ENCODE measurements at places on chromosomes 1 and 21.

GRCh38 chr1:78275906-78276685 is 214.7 kb upstream of the PTGFR start:
- DNase-seq: no peak

DNA sequence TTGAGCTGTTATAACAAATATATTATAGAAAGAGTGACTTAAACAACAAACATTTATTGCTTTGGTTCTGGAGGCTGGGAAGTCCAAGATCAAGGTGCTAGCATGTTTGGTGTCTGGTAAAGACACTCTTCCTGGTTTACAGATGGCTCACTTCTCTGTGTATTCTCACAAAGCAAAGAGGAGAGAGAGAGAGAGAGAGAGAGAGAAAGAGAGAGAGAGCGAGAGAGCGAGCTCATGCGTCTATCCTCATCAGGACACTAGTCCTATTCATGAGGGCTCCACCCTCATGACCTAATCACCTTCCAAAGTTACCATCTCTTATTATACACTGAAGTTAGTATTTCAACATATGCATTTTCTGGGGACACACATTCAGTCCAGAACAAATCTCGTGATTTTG is 32.7 kb upstream of the PCP4 start:
- DNase-seq: no peak

DNA sequence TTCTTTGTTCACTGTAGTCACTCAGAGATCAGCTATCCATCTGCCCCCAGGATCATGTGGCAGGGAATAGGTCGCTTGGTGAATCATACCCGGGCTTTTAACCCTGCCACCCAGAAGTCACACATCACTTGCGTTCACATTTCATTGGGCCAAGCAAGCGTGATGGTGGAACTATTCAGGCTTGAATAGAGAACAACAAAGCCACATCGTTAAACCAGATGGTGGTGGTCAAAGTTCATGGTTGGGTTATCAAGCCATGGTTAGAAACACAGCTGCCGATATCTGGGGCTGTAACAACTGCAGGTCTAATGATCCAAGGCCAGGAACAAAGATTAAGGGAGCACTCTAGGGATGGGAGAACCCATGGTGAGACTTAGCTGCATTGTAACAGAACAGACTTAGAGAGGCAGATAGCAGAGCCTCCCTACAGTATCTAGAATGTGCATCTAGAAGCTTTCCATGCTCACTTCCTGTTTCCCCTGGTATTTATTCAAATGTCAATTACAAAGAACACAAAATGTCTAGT is 40.0 kb upstream of the PTPRC start:
- no peak for DNase-seq

DNA sequence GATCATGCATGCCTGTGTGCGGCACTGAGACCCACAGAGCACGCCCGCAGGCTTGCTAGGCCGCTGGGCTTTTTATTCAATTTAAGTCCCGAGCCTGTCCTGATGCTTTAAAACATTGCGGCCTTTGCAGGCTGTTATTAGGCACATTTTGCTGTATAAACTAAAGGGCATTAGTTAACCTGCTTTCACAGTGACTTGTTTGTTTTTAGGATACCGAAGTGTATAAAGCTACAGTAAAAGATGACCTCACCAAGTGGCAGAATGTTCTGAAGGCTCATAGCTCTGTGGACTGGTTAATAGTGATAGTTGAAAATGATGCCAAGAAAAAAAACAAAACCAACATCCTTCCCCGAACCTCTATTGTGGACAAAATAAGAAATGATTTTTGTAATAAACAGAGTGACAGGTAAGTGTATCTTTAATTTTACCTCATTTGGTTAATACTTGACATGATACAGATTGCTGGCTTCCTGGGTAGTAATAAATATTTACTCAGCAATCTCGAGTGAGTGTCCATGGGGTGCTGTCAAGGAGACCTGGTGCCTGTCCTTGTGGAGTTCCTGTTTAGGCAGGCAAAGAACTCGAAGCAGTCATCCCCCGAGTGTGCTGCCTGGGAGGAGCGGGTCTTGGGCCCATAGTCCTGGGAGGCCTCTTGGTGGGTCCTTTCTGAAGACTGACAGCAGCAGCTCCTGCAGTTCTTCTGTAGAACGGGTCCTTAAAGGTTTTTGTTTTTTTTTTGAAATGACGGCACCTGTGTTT is 40.1 kb downstream of the TRAPPC10 start:
- DNase-seq: no peak

DNA sequence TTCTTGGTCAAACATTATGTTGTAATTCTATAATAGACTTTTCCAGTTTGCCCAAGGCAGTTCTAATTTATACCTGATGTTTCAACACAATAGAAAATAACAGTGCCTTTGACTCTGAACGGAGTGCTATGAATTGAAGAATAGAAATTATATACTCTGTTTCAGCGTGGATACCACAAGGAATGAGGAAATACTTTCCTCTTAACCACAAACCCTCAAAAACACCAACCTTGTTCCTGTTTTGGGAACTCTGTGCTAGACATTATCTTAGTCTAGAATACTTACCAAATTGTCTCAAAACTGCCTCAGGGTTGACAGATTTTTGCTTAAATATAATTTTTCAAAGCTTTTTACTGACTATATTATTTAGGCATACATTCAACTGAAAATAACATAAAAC is 1629.3 kb downstream of the MRPL39 start:
- DNase-seq: no peak

- DNase-seq: no peak
These were observed 136.4 kb downstream of the SETD4 start for GRCh38 chr21:35923971-35924370.

- DNase-seq: no peak
These were observed 1.3 kb downstream of the PKP1 start for GRCh38 chr1:201284636-201285035.

GRCh38 chr21:28928578-28929420 is 63.9 kb downstream of the LTN1 start:
- DNase-seq: no peak

- no peak for DNase-seq
These were observed 10.4 kb upstream of the GALE start for GRCh38 chr1:23810818-23811540.

DNA sequence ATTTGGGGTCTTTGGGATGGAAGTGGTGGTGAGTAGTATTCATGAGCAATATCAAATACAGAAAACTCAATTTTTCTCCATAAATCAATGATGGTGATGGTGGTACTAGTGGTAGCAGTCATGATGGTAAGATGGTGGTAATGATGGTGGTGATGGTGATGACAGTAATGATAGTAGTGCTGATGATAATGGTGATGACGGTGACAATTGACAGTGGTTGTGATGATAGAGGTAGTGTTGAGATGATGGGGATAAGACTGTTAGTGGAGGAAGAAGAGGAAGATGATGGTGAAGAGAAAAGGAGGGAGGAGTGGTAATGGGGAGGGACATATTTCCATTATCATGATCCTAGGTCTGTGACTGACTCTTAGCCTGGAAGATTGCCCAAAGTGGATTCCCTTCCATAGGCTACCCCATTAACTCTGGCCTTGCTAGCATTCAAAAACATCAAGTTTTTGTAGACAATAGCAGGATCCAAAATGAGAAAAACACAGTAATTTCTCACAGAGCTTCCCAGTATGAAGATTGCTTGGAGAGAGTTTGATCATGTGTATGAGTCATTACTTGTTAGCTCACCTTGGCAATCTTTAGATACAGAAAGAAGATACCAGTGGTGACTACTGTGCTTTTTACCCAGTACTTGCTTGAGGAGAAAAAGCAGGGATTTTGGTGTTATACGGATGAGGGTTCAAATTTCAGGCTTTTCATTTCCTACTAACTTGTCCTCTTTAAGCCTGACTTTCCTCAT is 93.9 kb downstream of the ATP1A1 start:
- no peak for DNase-seq

- no peak for DNase-seq
These were observed 16.8 kb upstream of the NID1 start for GRCh38 chr1:236081546-236082227.

DNA sequence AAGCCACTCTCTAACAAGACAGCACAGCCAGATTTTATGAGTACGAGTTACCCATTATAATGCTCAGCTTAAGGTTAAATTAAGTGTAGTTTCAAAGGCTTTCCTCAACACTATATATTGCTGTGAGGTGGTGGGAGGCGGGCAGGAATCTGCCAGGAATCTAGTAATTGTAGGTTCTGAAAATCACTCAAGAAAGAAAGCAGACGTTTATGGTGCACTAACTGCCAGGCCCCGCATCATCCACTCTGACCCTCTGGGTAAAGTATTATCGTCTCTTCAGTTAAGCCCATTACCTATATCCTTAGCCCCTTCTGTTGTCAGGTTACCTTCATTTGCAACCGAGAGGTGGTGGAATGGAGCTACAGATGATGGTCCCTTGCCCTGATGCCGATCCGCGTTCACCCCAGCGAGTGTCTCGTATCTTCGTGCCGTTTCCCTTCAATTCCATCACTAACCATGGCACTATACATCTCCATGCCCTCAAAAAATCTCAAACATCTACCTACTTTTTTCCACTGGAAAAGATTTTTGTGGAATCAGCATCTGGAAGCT is 12.4 kb downstream of the HMGN1 start:
- no peak for DNase-seq

GRCh38 chr1:116911188-116911553 is 1.5 kb downstream of the PTGFRN start:
- DNase-seq: no peak

DNA sequence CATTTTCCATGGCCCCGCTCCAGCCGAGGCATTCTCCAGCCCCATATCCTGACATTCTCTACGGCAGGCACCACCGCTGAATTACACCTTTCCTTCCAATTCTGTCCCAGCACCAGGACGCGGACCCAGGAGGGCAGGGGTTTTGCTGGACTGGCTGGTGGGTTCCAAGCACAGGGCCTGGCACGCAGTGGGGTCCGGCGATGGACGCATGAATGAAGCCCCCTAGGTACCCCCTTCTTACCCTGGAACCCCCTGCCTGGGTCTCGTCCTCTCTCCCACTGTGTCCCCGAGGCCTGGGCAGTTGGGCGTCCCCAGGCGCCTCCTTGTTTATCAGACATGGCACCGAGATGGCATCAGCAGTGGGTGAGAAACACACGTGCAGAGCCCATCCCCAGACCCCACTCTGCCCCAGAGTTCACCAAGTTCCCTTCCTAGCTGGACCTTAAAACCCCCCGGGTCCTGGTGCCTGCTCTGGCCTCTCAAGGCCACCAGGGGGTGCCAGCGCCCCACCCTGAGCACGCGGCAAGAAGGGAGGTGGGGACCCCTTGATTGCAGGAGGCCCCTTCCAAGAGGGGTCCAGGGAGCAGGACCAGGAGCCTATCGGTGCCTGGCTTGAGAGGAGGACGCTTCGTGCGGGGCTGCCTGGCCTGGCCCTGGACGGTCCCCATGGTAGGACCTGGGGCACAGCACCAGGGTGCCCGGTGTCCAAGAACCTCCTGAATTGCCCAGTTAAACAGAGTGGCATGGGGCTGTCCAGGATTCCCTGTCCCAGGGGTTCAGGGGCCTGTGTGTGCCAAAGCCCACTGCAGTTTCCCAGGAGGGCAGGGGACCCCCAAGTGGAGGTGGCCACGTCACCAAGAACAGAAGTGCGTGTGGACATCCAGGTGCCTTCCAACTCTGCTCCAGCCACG is 46.1 kb downstream of the MEGF6 start:
- no peak for DNase-seq

DNA sequence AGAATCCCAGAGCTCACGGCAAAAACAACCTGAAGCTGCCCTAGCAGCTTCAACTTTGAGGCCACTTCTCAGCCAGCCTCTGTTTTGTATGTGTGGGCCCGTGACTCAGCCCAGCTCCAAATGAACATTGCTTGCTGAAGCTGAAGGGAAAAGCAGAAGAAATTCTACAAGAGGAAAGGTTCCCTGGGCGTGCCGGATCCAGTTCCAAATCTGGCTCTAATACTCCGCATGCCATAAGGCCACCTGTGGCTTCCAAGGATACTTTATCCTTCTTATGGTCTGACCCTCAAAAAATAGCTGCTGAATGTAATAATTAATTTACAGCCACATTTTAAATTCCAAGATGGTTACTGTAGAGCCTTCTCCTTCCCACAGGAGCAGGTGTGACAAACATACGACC is 24.3 kb downstream of the TSPAN2 start:
- no peak for DNase-seq

- DNase-seq: no peak
These were observed 85.9 kb downstream of the ZNF281 start for GRCh38 chr1:200323856-200324400.

DNA sequence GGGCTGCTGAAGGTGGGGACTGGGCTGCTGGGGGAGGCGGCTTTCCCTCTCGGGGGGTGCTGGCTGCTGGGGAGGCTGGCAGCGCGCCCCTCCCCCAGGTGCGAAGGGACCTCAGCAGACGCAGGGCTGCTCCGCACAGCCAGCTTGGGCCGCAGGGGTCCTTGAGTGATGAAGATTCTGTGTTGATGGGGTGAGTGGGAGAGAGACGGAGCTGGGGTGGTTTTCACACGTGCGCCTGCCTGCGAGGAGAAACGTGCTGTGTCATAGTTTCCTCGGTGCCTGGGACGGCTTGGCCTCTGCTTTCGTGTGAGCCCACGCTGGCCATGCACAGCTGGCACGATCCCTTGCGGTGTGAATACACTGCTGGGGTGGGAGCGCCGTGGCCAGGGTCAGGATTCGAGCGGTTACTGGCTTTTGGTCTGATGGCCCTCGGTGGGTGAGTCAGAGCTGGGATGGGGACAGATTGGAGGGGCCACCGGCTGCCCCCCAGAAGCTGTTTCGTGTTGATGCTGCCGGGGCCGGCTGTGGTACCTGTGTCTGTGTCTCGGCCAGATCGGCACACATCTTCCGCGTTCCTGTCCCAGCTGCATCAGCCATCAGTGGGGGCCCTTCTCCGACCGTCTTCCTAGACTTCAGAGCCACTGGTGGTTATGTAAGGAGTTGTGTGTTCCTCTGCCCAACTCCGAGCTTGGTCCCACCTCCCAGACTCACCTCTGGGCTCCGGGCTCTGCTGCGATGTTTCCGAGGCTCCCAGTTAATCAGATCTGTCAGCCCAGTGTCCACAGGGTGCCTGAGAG is 24.9 kb downstream of the PRKCZ start:
- no peak for DNase-seq

DNA sequence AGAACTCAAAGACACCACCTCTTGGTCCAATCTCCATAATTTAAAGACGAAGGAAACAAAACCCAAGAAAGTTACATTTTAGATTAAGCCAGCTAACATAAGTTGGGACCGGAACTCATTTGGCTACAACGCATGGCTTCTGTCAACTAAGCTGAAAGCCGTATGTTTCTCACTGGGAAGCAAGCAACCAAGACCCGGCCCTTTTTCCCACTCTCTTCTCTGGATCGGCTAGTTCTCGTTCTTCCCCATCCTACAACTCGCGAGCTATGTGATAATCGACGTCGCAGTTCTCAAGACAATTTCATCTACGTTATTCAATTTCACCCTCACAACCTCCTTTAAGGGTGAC is 601 bp downstream of the CCT8 start:
- no peak for DNase-seq

DNA sequence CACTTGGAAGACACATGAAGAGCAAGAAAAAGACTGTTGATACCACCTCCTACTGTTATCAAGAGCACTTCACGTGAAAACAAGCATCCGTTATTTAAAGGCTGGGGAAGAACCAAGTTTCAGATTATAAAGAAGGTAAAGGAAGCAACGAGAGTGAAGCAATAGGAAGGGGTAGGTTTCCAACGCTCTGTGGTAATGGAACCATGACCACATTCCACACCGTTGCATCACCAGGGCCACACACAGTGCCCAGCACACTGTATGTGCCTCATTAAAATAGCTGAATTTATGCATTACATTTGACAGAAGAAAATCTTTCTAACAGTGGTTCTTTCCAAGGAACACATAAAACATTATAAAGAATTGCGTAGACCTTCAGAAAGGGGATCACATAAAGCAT is 435.8 kb downstream of the MRPL39 start:
- DNase-seq: no peak
